Dermis lymphatic vessel endothelial cell (primary cell): ENCODE measurements at places on chromosomes 2 and 18. TPM values are rescaled to one million over a fixed set of nuclear protein-coding genes. Genes with fewer than 3 reads are reported as not detected.

KCNK3 gene
- under 0.01 TPM in 2 replicates for total RNA-seq

CYP27C1 gene
- total RNA-seq, result 0.11 TPM in 1 of 2 replicates, not detected in the other

SLC11A1 gene
- total RNA-seq, result 0.09 and 0.11 TPM in 2 replicates

NAT8 gene
- total RNA-seq, result not detected in 2 replicates

CYP1B1 gene
- total RNA-seq, result 0.11 and 1.1 TPM in 2 replicates

SLC19A3 gene
- total RNA-seq, result not detected in 2 replicates

MEP1B gene
- total RNA-seq, result 0.09 TPM in 1 of 2 replicates, not detected in the other

REEP1 gene
- 17.7 and 22.9 TPM in 2 replicates for total RNA-seq

SRD5A2 gene
- total RNA-seq, result not detected in 2 replicates

ZNF521 gene
- 139 and 149 TPM in 2 replicates for total RNA-seq

KCNG2 gene
- total RNA-seq, result 0.43 and 0.69 TPM in 2 replicates

EPHA4 gene
- total RNA-seq, result 0.17 and 0.54 TPM in 2 replicates

RUFY4 gene
- not detected in 2 replicates for total RNA-seq

NYAP2 gene
- total RNA-seq, result not detected in 2 replicates

SPDYA gene
- total RNA-seq, result 0.33 and 0.52 TPM in 2 replicates

MC4R gene
- total RNA-seq, result not detected in 2 replicates

CRIM1 gene
- total RNA-seq, result 170 and 581 TPM in 2 replicates
